SJCRH30 (cell line): ENCODE measurements at places on chromosomes 12 and 14. TPM values are rescaled to one million over a fixed set of nuclear protein-coding genes. Genes with fewer than 3 reads are reported as not detected.

The ACSM4 gene
- total RNA-seq = not detected in 2 replicates

The ATF1 gene
- total RNA-seq = 50.5 and 56.4 TPM in 2 replicates

The CD69 gene
- not detected in 2 replicates for total RNA-seq

The SCARB1 gene
- total RNA-seq = 36.1 TPM in 2 replicates

The BATF gene
- total RNA-seq = not detected in 2 replicates

GRCh38 chr12:11863478-11863906 is 207.2 kb upstream of the BCL2L14 start:
- no peak for DNase-seq

- no peak for DNase-seq
These were observed 53.1 kb upstream of the GNG2 start for GRCh38 chr14:51807356-51807755.

DNA sequence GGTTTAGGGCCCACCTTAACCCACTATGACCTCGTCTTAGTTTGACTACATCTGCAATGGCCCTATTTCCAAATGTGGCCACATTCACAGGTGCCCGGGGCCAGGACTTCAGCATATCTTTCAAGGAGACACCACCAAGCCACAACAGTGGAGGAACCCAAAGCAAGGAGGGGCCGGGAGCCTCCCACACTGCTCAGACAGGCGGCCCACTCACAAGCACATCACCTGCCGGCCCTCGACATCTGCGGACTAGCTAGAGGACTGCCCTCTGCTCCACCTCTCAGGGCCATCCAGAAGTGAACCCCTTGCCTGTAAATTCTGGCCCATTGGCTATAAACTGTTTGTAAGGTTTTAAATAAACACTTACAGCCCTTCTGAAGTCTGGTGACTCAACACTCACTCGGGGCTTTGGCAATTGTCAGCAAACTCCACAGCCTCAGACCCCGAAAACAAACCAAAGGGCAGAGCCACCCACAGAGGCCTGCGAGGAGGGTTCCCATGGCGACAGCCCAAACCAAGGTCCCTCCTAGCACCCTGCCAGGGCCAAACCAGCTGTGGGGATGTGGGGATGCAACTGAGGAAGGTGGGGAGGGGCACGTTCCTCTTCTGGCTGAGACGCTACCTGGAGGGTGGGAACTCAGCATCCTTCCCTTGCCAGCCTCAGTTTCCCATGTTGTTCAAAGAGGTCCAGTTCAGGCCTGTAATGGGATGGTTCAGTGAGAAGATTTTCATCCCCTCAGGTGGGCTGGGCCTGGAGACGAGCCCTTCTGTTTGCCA is 95.8 kb downstream of the DICER1 start:
- DNase-seq = no peak

DNA sequence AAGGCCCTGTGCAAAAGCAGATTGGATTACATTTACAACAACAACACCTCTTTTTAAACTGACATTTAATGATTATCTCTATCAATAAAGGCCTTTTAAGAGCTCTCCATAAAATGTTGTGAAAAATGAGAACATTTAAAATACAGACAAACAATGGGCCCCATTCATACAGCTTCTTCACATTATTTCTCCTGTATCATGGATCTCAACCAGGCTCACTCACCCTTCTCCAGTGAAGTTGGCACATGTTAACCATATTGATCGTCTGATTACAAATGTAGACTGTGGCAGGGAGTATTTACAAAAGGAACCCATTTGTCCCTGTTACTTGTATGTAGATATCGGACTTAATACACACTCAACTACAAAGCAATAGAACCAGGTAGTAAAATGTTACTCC is 220.2 kb upstream of the BTG1 start:
- no peak for DNase-seq

DNA sequence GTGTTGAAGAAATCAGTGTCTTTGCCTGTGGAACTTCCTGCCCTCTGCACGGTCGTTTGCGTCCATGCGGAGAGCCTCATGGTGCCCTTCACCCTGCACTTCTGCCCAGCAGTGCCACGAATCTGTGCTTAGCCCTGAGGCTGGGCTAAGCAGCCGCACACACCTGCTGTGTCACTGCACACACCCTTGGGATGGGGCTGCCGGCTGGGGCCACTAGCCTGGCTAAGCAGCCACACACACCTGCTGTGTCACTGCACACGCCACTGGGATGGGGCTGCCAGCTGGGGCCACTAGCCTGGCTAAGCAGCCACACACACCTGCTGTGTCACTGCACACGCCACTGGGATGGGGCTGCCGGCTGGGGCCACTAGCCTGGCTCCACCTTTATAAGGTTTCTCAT is 188.5 kb downstream of the KIF26A start:
- no peak for DNase-seq

DNA sequence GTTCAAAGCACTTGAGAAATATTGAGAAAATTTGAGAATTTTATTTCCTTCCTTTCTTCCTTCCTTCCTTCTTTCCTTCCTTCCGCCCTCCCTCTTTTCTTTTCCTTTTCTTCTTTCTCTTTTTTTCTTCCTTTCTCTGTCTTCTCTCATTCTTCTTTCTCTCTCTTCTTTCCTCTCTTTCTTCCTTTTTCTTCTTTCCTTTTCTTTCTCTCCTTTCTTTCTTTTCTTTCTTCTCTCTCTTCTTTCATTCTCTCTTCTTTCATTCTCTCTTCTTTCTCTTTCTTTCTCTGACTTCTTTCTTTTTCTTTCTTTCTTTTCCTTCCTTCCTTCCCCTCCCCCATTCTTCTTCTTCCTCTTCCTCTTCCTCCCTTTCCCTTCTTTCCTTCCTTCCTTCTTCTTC is 44.9 kb downstream of the CD163L1 start:
- DNase-seq = no peak

DNA sequence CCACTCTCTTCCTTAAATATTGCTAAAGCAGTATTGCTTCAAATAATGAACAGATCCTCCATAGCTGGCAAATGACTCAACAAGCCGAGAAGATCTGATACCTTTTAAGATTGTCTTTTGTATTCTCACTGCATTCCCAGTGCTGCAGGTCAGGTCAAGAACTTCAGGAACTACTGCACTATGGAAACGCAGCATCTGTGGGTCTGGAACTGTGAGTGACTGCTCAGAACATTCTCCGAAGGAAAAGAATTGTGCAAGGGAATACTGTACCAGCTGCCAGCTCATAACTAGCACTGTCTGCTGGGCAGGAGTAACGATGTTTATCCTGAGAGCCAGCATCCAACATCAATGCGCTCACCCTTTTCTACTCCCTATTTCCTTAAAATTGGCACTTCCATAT is 348.0 kb upstream of the SOX5 start:
- DNase-seq = peak; percentile 3

- DNase-seq = no peak
These were observed 60.2 kb downstream of the PDE6H start for GRCh38 chr12:15033029-15033428.

- DNase-seq = no peak
These were observed 25.8 kb upstream of the LRTM2 start for GRCh38 chr12:1794440-1795090.

GRCh38 chr12:104353012-104353981 is 49.8 kb downstream of the EID3 start:
- DNase-seq = no peak

GRCh38 chr12:62263232-62263631 is 3.0 kb downstream of the USP15 start:
- no peak for DNase-seq
